ENCODE measurements at places on chromosomes 2 and 18. TPM values are rescaled to one million over a fixed set of nuclear protein-coding genes. Genes with fewer than 3 reads are reported as not detected.

DNA sequence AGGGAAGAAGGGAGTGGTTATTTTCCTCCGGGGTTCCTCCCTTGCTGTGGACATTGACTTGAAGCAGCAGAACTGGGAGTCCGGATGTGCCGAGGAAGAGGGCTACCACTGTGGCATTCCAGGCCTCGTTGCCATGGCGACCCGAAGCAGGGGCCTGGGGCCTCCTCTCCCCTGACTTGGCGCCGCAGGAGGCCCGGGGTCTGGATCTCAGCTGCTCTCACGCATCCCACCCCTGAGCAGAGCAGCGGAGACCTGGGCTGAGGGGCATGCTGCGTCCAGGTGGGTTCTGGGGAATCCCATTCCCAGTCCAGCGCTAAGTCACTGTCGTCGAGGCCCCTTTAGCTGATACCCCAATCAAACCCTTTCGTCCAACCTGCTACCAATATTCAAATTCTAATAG is 100.2 kb downstream of the BCL11A start:
- no peak for DNase-seq

DNA sequence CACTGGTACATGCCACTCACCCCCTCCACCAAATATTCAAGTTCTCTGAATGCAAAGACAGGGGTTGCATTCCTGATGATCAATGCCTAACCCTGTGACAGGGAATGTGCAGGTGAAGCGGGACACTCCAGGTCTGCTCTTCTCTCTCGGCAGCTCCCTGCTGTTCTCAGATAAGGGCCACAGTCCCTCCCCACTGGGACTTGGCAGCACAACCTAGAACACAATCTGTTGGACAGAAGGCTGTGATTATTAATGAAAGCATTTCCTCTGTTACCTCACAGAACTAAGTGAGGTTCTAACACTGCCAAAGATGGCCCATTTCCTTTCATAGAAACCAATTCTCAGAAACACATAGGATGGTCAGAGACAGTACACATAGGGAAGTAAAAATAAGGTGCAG is 42.7 kb downstream of the VSNL1 start:
- no peak for DNase-seq

- no peak for DNase-seq
These were observed 210.4 kb upstream of the DSEL start for GRCh38 chr18:67726882-67727281.

DNA sequence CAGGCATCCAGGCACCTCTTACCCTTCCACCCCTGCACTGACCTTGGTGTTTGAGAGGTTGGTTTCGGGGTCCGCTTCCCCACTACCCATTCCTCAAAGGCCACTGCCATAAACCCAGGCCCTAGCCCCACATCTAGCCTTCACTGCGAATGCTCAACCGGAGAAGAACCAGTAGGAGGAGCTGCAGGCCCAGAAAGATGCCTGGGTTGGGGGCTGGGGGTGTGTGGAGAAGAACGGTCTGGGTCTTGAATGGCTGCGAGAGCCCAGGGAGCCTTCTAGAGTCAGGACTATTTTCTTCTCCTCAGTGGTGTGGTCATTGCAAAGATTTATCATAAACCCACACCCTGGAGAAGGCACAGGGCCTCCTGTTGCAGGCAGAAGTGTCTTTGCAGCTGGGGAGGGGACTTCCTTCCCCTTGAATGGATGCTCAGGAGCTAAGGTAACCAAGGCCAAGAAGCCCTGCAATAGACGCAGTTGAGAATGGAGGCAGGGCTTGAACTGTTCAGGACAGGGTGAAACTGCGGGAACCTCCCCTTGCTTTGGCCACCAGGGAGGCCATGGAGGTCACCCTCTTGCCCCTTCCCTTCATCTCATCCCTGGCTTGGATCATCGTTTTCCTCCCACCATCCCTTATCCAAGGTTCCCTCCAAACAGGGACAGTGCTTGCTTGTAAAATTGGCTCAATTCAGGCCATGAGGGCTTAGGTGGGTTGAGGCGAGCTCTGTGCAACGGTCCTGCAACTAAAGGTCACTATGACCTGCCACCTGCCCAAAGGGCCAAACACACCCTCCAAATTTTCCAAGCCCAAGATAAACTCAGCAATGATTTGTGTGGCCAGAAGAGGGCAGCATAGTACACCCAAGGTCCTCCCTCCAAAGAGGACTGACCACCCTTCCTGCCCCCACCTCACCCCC is 20.9 kb downstream of the THNSL2 start:
- peak; percentile 66 for DNase-seq

DNA sequence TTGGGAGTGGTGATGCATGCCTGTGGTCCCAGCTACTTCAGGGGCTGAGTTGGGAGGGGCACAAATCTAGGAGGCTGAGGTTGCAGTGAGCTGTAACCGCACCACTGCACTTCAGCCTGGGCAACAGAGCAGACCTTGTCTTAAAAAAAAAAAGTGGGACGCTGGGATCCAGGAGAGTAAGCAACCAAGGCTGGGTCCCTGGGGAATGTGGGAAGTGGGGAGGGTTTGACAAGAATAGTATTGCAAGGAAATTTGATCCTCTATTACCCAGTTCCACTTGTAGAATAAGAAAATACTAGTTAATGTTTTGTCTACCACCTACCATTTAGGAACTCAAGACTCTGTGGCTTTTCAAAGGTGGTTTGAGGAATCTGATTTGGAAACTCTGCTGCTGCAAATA is 21.1 kb upstream of the DYTN start:
- no peak for DNase-seq

GRCh38 chr2:127508631-127509034 is 17.7 kb downstream of the IWS1 start:
- peak; percentile 98 for DNase-seq

- no peak for DNase-seq
These were observed 323.9 kb downstream of the SLC8A1 start for GRCh38 chr2:40127890-40128557.

DNA sequence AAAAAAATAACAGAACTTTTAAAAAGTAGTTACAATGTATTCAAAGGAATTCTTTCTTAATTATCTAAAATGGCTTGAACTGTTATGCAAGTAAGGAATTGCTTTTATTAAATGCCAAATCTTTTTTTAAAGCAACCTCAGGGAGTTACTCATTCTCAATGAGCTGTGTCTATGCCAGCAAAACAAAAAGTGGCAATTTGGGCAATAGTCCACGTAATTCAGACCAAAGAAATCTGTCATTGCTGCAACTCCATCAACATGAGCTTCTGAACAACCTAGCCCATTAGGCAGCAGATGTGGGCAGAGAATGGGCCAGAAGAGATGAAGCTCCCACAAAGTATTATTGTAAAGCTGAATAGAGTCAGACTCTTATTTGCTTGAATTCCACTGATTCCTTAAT is 118.4 kb downstream of the ALK start:
- no peak for DNase-seq

TEKT4 gene
- not detected for polyA plus RNA-seq

Measured in muscle of back (tissue), 13 donors.